Mesendoderm (in vitro differentiated cells): ENCODE measurements at places on chromosomes 11 and 22.
A peak's percentile ranks its signal among the peaks of the same experiment; 100 is the strongest.

GRCh38 chr22:19467912-19468311, 11.1 kb downstream of the UFD1 start:
- DNase-seq = no peak

DNA sequence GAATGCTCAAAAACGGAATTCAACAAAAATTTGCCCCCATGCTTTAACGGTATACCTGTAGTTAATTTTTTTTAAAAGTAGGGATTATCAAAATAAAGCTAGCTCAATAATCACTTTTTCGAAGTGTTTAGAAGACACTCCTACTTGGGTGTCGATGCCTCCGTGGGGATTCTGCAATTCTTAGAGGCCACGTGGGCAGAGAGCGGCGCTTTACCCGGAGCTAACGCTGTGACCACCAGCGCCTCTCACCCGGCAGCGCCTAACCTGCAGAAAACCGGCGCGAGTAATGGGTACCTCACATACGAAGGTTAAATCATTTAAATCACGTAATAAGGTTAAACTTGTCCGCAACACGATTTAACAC, 583 bp downstream of the TAF1D start:
- DNase-seq = peak; percentile 70

DNA sequence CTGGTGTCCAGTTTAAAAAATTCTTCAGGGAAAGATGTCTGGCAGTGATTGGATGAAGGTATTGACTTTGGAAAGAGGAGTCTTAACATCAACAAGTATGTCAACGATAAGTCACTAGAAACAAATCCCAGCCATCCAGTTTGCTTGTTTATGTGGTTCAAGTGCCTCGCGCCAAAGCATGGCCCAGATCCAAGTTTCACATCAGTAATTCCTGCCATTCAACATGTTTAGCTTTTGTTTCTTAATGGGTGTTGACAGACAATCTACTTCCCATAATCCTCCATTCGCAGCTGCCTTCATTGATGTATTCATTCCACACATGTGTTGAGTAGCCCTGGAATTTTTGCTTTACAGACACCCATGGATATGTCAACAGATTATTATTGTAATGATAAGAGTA, 77.8 kb downstream of the UBASH3B start:
- no peak for DNase-seq

DNA sequence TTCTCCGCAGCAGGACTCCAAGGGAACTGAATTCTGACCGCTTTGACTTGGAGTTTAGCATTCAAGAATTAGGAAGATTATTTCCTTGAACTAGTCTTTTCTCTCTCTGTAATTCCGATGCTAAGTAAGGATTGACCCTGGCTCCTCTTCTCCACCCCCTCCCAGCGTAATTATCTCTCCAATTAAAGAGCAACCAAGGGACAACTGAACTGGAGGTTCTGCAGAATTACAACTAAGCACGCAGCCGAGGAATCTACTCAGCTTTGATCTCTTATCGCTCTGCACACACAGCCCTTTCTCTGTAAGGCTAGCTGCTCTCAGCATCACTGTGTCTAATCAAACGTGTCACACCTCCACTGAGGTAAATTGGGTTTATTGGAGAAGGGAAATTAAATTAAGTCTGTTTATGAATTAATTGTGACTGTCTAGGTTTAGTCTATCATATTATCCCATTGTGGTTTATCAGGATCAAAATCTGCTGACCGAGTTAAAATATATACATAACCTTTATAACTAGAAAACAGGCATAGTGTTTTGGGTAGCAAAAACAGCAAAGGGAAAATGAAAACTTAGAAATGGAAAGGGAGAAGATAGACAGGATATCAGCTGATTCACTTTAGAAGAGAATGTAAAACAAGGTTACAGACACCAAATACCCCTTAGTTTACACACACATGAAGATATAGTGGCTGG, 241.3 kb upstream of the LARGE1 start:
- DNase-seq = peak; percentile 6

DNA sequence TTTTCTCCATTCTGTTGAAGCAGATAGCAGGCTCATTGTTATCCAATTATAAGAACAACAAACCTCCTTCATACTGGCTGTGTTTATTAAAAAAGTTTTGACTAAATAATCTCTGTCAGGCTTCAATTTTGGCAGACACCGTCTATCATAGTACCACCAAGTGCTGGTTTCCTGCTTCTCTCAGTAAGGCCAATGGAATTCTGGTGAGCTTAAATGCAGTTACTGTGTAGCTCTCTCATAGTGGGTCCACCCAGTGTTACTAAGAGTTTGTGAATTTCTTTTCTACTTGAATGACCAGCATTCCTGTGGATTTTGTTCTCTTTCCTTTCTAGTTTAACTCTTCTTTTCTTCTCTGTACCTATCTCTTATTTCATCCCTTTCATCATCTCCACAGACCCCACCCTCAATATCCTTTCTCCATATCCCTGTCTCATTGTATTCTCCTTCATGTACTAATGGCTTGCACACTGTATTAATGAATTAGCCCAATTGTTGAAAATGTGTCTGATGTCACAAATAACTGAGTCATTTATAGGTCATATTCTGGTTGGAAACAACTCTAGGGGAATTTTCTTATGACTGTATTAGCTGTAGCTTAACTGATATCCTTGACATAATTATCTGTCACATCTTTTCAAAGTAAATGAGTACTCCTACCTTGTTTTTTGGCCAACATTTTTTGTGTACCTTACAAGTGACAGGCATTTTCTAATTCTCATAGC, 372.1 kb downstream of the FAT3 start:
- DNase-seq = no peak

DNA sequence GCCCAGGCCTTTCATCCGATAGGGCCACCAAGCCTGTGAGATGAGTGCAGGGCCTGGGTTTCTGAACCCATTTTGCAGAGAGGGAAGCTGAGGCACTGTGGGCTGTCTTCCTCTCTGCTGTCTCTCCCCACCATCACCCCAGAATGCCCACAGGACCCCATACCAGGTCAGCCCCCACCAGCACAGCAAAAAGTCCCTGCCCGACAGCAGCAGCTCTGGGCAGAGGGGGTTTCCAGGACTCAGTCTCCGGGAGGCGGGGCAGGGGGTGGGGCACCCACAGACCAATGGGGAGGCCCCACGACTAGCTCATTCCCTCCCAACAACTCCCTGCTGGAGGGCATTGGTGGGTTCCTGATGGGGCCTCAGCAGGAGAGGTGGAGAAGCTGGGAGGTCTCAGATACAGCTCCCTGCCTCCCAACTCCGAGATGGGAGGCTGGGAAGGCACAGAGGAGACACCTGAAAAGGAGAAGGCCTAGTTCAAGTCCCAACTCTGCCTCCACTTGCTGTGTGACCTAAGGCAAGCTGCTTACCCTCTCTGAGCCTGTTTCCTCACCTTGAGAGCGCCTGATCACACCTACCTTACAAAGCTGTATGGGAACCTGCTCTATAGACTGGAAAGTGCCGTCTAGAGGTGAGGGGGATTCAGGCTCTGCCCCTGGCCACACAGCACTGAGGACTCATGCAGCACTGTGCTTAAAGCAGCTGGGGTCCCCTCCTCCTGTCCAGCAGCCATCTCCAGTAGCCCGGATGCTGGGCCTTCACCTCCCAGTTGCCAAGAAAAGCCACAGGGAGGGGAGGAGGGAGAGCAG, 3.5 kb downstream of the CBX7 start:
- peak; percentile 73 for DNase-seq

DNA sequence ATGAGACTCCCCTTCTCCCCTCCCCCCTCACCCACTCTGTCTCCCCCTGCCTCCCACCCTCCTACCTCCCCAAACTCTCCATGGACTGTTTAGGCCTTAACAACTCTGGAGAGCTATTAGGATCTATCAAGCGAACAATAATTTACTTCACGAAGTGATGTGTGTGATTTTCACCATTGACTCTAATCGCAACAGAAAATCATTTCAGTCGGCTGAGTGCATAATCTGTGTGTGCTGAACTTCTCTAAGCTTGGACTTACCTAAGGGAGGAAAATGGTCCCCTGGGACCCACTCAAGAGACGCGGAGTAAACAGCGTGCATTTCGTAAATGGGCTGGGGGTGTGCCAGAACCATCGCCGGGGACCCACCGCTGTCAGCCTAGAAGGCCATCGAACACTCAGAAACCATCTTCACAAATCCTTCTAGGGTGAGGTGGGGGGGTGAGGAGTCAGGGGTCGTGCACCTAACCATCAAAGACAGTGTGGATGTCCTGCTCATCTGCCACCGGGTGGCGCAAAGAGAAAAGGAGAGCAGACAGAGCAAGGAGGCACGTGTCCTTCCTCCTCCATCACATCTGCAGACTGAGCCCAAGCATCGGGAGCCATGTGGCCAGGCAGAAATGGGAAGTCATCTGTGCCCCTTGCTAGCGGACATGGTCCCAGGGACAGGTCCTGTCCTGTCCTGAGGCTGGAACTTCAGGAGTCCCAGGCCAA, 62.1 kb upstream of the NUP50 start:
- DNase-seq = peak; percentile 83

- peak; percentile 12 for DNase-seq
Observed at GRCh38 chr22:31898926-31899325, 45.4 kb upstream of the YWHAH start.

GRCh38 chr11:87659807-87660206, 515.4 kb downstream of the RAB38 start:
- DNase-seq = no peak

GRCh38 chr22:47367993-47368945, 605.8 kb downstream of the TBC1D22A start:
- no peak for DNase-seq

DNA sequence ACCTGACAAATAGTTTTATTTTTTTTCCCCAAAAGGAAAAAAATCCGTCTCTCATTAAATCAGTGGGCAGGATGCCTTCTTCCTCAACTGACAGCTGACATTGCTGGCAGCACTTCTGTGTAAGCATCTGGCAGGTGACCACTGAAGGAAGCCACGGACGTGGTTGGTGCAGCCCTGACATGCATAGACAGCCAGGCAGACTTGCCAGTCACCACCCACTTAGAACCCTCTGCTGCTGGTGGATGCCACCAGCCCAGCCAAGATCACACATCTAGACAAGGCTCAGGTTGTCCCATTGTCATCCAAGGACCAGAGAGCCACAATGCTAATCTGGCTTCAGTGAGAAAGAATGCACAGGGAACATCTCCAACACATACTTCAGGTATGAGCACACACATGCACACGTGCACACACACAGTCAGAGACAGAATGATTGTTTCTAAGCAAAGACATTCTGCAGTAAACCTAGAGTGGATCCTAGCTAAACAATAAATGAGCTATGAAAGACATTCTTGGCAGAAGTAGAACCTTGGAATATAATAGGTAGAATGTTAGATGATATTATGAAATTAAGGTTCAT, 49.8 kb upstream of the BMAL1 start:
- no peak for DNase-seq

GRCh38 chr22:48432781-48433518, 1394.7 kb downstream of the BRD1 start:
- no peak for DNase-seq

GRCh38 chr11:79059141-79059540, 381.7 kb downstream of the TENM4 start:
- DNase-seq = no peak

DNA sequence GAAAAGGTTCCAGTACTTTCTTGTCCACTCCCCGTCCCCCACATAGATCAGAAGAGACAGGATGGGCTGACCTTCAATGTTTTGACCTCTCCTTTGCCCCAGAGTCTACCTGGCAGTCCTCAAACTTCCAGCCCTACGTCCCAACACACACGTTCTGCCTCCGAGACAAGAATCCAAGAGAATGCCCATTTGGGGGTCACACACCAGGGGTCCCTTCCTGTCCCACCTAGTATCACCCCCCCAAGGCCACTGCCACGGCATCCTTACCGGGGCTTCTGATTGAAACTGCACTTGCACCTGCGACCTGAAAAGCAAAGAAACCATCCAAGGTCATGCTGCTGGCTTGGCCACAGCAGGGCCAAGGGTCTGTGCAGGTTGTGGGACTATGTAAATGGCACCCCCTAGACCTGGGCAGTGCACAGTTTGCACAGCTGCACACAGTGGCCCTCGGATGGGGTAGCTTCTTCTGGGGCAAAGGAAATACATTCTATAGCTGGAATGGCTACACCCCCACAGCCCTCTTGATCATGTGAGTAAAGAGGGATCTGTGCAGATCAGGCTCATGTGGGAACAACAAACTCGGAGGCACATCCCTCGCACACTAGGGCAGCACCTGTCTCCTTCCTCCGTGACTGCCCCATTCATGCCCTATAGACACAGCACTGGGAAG, 16.5 kb upstream of the FXYD2 start:
- no peak for DNase-seq

GRCh38 chr11:133160754-133161153, 371.5 kb downstream of the OPCML start:
- no peak for DNase-seq

- DNase-seq = peak; percentile 34
Observed at GRCh38 chr11:29300420-29300819, 716.4 kb downstream of the KCNA4 start.

- peak; percentile 71 for DNase-seq
Observed at GRCh38 chr11:32430568-32431381, 4.6 kb downstream of the WT1 start.

GRCh38 chr22:28728621-28729313, 12.9 kb downstream of the CHEK2 start:
- no peak for DNase-seq

DNA sequence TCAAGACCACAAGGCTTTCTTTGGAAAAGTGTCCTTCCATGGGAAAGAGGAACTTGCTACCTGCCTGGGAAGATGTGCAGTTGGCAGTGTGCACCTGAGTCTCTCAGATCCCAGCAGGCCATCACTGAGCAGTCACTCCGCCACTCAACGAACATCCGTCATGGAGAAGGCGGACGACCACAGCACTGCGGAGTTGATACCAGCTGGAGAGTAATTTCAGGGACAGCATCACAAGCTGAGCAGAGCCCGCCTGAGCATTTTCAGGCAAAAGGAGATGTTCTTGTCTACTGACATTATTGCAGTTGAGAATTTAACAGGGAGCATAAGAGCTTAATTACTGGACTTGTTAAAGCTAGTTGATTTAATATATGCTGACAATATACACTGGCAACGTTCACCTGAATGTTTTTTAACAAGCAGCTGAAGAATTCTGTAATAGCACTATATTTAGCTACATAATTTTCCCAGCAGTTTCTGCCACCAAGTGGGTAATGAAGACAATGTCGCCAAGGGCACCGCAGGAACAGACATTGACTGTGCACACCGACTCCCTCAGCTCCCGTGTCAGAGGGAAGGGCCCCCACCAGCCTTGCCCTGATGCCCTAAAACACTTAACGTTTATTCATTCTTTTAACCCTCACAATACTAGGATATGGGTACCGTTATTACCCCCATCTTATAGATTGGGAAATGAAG, 52.4 kb upstream of the ARFGAP3 start:
- DNase-seq = no peak

DNA sequence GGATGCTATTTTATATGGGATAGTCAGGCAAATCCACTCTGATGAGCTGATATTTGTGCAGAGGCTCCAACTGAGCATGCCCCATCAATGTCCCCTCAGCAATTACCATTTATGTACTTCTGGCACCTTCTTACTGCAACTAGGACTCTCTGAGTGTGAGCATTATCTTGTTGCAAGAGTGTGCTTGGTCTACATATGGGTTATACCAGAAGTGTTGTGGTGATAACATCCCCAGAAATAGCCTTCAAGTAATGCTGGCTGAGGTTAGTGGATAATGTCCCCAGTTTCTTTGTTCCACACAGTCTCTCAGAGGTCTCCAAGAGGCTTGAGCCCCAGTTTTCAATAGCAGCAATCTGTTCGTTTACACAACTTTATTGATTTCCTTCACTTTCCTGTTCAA, 408.6 kb downstream of the JRKL start:
- no peak for DNase-seq

GRCh38 chr11:117560780-117561530, 233.3 kb downstream of the CEP164 start:
- DNase-seq = no peak

- peak; percentile 76 for DNase-seq
Observed at GRCh38 chr11:120564573-120565311, 53.2 kb downstream of the GRIK4 start.

- no peak for DNase-seq
Observed at GRCh38 chr11:69201066-69201365, 45.3 kb downstream of the SMIM38 start.
